Hepatocyte (in vitro differentiated cells): ENCODE measurements at places on chromosomes 11 and 22. TPM values are rescaled to one million over a fixed set of nuclear protein-coding genes. Genes with fewer than 3 reads are reported as not detected.

LIF gene
- total RNA-seq, result 13.4 and 21.1 TPM in 2 replicates

TNRC6B gene
- 25.8 TPM in 2 replicates for total RNA-seq

CTNND1 gene
- 124 and 130 TPM in 2 replicates for total RNA-seq

OR4D5 gene
- total RNA-seq, result 0.32 and 0.77 TPM in 2 replicates

TLCD5 gene
- 9.0 and 10.7 TPM in 2 replicates for total RNA-seq

MS4A12 gene
- total RNA-seq, result not detected in 2 replicates

DNA sequence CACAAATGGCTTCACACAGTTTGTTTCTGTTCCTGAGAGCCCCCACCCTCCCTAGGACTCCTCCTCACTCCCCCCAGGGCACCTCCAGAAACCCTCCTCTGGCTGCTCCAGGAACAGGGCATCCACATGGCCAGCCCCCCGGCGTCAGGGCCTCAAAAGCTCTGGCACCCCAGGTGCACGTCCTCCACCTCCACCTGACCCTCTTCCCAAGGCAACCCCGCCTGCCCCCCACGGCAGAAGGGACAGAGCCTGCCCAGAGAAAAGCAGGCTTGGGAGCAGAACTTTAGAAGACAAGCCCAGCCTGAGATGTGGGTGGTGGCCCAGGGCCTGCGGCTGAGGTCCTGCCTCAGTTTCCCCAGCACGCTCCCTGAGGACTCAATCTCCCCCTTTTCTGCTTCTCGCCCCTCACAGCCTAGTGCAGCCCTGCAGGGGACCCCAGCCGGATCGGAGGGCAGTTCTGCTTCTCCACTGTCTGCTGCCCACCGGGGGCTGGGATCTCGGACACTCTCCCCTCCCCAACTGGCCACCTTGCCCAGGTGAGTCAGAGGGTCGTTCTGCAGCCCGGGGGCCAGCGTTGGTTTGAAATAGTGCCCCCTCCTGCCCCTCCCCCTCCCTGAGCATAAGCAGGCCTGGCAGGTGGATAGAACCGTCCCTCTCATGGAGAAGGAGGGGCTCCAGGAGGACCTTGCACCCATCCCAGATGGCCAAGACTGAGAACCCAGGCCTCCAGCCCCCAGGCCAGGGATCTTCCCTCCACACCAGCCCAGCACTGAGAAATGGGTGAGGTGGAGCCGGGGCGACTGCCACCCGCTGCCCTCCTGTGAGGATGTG, 2.4 kb upstream of the TRABD start:
- H3K4me1 ChIP-seq, result peaks cover 23% of the 10 kb centered on the region
- H3K27ac ChIP-seq, result no peak overlapping the region
- H3K36me3 ChIP-seq, result no peaks in the 10 kb centered on the region
- H3K27me3 ChIP-seq, result no peaks in the 10 kb centered on the region
- no peak for DNase-seq
- no peak overlapping the region for H3K4me3 ChIP-seq

GRCh38 chr11:131944736-131945135, 574.3 kb downstream of the NTM start:
- DNase-seq, result no peak
- H3K27ac ChIP-seq, result no peak overlapping the region
- no peaks in the 10 kb centered on the region for H3K36me3 ChIP-seq
- H3K4me3 ChIP-seq, result no peak overlapping the region

GRCh38 chr11:87894961-87895360, 280.3 kb downstream of the RAB38 start:
- H3K4me1 ChIP-seq, result peaks cover 28% of the 10 kb centered on the region
- H3K36me3 ChIP-seq, result no peaks in the 10 kb centered on the region
- H3K4me3 ChIP-seq, result no peak overlapping the region
- H3K27ac ChIP-seq, result no peak overlapping the region
- H3K27me3 ChIP-seq, result no peaks in the 10 kb centered on the region

DNA sequence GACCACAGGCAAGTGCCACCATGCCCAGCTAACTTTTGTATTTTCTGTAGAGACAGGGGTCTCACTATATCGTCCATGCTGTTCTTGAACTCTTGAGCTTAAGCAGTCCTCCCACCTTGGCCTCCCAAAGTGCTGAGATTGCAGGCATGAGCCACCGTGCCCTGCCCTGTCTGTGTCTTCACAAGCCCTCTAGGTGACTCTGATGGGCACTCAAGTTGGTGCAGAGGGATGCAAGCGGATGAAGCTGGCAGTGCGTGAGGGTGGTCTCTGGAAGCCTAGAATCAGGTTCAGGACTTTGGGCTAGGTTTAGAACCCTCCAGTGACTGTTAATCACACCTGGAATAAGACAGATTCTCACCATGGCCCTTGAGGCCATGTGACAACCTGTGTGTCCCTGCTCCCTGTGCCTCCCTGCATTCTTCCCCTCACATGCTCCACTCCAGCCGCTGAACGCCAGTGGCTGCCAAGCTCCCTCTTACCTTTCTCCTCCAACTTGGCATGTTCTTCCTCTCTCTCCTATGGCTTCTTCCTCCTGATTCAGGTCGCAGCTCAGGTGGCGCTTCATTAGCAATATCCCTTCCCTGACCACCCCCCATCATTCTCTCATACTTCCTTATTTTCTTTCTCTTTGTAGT, 242.3 kb upstream of the TBCEL start:
- no peak overlapping the region for H3K4me3 ChIP-seq
- H3K27ac ChIP-seq, result no peak overlapping the region
- no peak for DNase-seq
- no peaks in the 10 kb centered on the region for H3K4me1 ChIP-seq
- peaks cover 9% of the 10 kb centered on the region for H3K27me3 ChIP-seq
- no peaks in the 10 kb centered on the region for H3K36me3 ChIP-seq

- peaks cover 6% of the 10 kb centered on the region for H3K4me1 ChIP-seq
- H3K27me3 ChIP-seq, result no peaks in the 10 kb centered on the region
- H3K4me3 ChIP-seq, result no peak overlapping the region
- no peaks in the 10 kb centered on the region for H3K36me3 ChIP-seq
- DNase-seq, result no peak
These were observed 11.4 kb downstream of the GGA1 start for GRCh38 chr22:37619991-37620390.

DNA sequence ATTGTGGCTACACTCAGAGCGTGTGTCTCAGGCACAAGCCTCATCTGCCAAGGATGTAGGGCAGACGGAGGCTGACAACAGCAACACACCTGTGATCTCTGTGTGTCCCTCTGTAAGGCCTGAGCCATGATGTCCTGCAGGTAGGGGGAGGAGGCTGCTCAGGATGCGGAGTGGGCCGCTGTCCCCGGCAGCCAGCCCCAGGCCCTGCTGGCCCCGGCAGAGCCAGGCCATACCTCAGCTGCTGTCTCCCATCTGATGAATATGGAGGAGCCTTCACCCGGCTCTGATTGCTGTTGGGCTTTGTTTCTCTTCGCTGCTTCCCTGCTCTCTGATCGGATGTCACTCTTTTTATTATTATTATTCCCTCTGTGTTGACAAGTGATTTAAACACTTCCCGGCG, 83.6 kb upstream of the NCAM1 start:
- no peaks in the 10 kb centered on the region for H3K27me3 ChIP-seq
- no peak for DNase-seq
- no peaks in the 10 kb centered on the region for H3K4me1 ChIP-seq

GRCh38 chr11:63843041-63843440, 4.1 kb downstream of the MARK2 start:
- DNase-seq, result peak; percentile 46
- H3K4me1 ChIP-seq, result peaks cover 43% of the 10 kb centered on the region
- no peak overlapping the region for H3K4me3 ChIP-seq
- no peaks in the 10 kb centered on the region for H3K36me3 ChIP-seq
- H3K27ac ChIP-seq, result peak overlapping the region; percentile 61

- no peaks in the 10 kb centered on the region for H3K36me3 ChIP-seq
- no peak overlapping the region for H3K27ac ChIP-seq
- no peaks in the 10 kb centered on the region for H3K4me1 ChIP-seq
- no peak overlapping the region for H3K4me3 ChIP-seq
- peaks cover 23% of the 10 kb centered on the region for H3K27me3 ChIP-seq
These were observed 267.6 kb downstream of the KIRREL3 start for GRCh38 chr11:126732981-126733380.

GRCh38 chr11:27904358-27905055, 203.4 kb downstream of the KIF18A start:
- H3K27ac ChIP-seq, result no peak overlapping the region
- no peak for DNase-seq
- H3K4me1 ChIP-seq, result no peaks in the 10 kb centered on the region
- H3K36me3 ChIP-seq, result no peaks in the 10 kb centered on the region
- H3K4me3 ChIP-seq, result no peak overlapping the region

DNA sequence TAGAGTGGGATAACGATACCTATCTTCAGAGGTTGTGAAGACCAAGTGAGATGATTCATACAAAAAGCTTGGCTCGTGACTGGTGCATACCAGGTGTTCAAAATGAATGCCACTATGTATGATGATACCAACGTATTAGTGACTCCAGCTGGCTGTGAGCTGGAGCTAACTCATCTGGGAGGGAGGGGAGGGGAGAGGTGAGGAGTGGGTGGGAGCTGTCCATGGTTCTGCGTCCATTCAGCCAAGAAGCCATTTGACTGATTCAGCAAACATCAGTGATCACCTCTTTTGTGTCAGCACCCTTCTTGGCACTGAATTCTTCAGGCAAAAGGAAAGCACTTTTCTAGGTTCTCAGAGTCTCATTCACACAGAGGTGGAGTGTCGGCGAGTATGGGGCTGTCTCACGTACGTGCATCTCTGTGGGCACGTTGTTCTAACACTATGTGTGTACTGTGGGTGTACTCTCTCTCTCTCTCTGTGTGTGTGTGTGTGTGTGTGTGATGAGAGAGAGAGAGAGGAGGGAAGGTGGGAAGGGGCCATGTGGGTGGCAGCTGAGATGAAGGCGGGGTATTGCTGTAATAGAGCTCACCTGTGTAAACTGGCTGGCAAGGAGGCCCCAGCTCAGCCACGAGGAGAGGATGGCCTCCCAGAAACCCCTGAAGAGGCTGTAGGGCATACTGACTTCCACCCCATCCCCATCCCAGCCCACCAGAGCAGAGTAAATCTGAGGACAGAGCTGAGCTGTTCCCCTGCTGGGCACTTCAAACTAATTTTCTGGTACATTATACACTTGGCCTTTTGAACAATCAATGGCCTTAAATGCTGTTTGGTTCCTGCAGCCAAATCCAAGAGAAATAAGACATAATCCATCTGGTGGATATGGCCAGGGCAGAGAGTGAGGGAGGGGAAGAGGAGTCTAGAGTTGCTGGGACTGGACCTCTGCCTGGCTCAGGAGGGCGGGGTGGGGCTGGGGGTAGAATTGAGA, 96.1 kb upstream of the THY1 start:
- H3K27ac ChIP-seq, result no peak overlapping the region
- peak; percentile 80 for DNase-seq
- no peaks in the 10 kb centered on the region for H3K36me3 ChIP-seq
- no peaks in the 10 kb centered on the region for H3K4me1 ChIP-seq
- H3K27me3 ChIP-seq, result peaks cover 12% of the 10 kb centered on the region

- DNase-seq, result no peak
- H3K4me3 ChIP-seq, result no peak overlapping the region
- no peak overlapping the region for H3K27ac ChIP-seq
- no peaks in the 10 kb centered on the region for H3K27me3 ChIP-seq
- H3K36me3 ChIP-seq, result no peaks in the 10 kb centered on the region
- H3K4me1 ChIP-seq, result no peaks in the 10 kb centered on the region
These were observed 8.6 kb upstream of the KMT2A start for GRCh38 chr11:118427707-118428106.

- DNase-seq, result no peak
- H3K27me3 ChIP-seq, result no peaks in the 10 kb centered on the region
- H3K4me1 ChIP-seq, result no peaks in the 10 kb centered on the region
- H3K27ac ChIP-seq, result no peak overlapping the region
These were observed 53.8 kb downstream of the HIRA start for GRCh38 chr22:19377565-19378343.

GRCh38 chr11:91365986-91366585, 858.5 kb upstream of the FAT3 start:
- H3K36me3 ChIP-seq, result no peaks in the 10 kb centered on the region
- no peak overlapping the region for H3K27ac ChIP-seq
- H3K4me1 ChIP-seq, result no peaks in the 10 kb centered on the region

DNA sequence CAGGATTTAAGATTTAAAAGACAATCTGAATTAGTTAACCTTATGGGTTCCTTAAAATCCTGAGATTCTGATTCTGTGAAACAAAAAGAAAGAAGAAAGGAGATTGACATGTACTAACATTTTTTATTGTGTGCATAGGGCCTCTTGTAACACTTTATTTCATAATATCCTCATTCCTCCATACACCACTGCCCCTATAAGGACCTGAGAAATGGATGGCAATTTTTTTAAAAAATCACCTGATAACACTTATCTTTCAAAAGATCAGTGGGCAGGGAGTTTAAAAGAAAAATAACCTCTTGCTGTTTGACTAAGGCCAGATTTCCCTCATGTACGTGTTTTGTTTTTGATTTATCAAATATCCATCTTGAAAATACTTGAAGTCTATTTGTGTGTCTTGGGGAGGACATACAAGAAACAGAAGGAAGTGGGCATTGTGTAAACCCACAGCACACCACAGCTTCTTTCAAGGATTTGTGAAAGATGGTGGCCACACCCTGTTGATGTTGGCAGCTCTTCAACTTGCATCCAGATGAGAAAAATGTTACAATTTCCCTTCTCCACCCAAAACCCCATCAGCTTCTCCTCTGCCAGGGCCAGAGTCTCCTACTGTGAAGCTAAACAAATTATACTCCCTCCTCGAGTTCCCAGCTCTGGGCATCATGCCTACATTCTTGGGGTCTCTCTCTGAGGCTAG, 35.0 kb upstream of the MPEG1 start:
- H3K27me3 ChIP-seq, result no peaks in the 10 kb centered on the region
- H3K36me3 ChIP-seq, result no peaks in the 10 kb centered on the region
- H3K4me1 ChIP-seq, result no peaks in the 10 kb centered on the region
- H3K4me3 ChIP-seq, result no peak overlapping the region

- H3K27me3 ChIP-seq, result peaks cover 3% of the 10 kb centered on the region
- DNase-seq, result no peak
- H3K4me1 ChIP-seq, result peaks cover 11% of the 10 kb centered on the region
- H3K4me3 ChIP-seq, result no peak overlapping the region
- H3K27ac ChIP-seq, result no peak overlapping the region
- H3K36me3 ChIP-seq, result no peaks in the 10 kb centered on the region
These were observed 7.3 kb upstream of the ADAMTS8 start for GRCh38 chr11:130435671-130436070.

- no peaks in the 10 kb centered on the region for H3K4me1 ChIP-seq
- H3K4me3 ChIP-seq, result no peak overlapping the region
- no peak for DNase-seq
- H3K27me3 ChIP-seq, result no peaks in the 10 kb centered on the region
These were observed 168.0 kb upstream of the BDNF start for GRCh38 chr11:27868226-27868625.

GRCh38 chr22:50083462-50084079, 1.7 kb downstream of the MLC1 start:
- no peaks in the 10 kb centered on the region for H3K27me3 ChIP-seq
- no peaks in the 10 kb centered on the region for H3K36me3 ChIP-seq
- no peak overlapping the region for H3K27ac ChIP-seq
- peak; percentile 47 for DNase-seq

GRCh38 chr22:33299245-33299956, 241.2 kb upstream of the SYN3 start:
- no peak for DNase-seq
- H3K27ac ChIP-seq, result no peak overlapping the region
- no peaks in the 10 kb centered on the region for H3K27me3 ChIP-seq
